RPMI7951 (cell line): ENCODE measurements at places on chromosomes 5 and 9. TPM values are rescaled to one million over a fixed set of nuclear protein-coding genes. Genes with fewer than 3 reads are reported as not detected.
A peak's percentile ranks its signal among the peaks of the same experiment; 100 is the strongest.

Gene MYOZ3
- 0.78 TPM in 1 of 2 replicates, not detected in the other for total RNA-seq

Gene PCDHGA2
- total RNA-seq: 6.8 and 7.0 TPM in 2 replicates

DNA sequence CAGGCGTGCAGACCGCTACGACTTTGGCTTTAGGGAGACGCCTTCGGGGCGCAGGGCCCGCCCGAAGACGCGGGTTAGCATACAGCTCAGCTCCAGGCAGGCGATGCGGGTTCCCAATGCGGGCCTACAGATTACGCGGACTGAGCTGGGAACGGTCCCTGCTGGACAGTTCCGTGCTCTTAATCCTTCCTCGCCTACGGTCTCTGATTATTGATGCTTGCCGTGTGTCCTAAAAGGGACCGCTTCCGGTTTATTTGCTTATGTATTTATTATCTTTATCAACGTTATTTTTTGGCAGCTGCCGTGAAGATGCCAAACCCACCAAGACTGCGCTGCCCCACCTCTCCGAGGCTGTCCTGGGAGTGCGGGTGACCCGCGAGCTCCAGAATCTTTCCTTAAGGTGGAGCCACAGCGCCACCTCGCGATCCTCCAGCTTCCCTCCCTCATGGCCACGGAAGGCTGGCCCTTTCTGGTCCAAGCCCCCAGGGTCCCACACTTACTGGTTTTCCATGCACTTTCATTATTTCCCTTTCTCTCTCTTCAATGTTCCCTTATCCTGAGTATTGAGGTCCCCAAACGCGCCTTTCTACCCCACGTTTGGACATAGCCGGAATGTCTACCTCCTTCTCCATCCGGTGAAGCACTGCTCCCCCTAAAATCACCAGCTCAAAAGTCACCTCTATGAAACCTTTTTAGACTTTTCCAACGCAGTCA, 7.0 kb upstream of the EBF1 start:
- peak; percentile 45 for DNase-seq

GRCh38 chr5:92548346-92548745, 1032.7 kb downstream of the NR2F1-AS1 start:
- DNase-seq: peak; percentile 41
